AG20443 (cell line): ENCODE measurements at places on chromosomes 1 and 21.

DNA sequence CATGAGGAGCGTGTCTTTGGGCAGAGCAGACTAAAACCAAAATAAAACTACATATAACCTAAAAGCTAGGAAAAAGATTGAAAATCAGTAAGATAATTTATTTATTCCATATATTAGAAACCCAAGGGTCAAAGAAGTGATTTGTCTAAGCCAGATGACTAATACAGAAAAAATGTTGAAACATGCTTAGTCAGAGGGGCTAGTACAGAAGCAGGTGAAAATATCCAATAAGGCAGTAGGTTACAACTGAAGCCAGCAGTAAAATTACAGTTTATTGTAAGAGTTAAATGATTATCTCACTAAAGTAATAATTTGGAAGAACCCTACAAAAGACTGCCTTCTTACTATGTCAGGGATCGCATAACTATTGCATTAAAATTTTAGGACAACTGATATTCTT is 1190.9 kb upstream of the PRMT6 start:
- no peak for DNase-seq

DNA sequence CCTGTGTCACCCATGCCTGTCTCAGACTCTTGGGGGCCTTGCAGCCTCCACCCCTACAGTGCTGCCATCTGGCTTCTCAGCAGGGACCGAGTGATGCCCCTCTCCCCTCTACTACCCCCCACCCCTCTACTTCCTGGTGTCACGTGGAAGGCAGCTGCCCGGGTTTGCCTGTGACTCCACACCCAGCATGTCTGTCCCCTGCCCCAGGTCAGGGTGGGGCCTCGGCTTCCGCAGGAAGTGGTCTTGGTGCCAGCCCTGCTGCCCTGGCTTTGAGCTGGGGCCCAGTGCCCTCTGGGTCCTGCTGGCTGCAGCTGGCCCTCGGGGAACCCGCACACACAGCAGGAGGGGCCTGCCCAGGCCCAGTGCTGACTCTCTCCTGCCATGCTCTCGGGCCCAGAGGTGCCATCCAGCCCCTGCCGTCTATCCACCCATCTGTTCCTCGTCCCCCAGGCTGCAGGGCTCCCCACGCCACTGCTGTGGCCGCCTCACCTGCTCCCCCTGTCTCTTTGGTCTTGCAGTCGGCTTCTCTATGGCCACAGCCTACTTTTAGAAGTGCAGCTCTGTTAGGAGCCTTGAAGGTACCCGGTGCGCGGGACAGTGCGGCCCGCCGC is 24.0 kb downstream of the PLCH2 start:
- DNase-seq = no peak

- DNase-seq = no peak
Observed at GRCh38 chr1:208213786-208214185, 30.4 kb downstream of the PLXNA2 start.

DNA sequence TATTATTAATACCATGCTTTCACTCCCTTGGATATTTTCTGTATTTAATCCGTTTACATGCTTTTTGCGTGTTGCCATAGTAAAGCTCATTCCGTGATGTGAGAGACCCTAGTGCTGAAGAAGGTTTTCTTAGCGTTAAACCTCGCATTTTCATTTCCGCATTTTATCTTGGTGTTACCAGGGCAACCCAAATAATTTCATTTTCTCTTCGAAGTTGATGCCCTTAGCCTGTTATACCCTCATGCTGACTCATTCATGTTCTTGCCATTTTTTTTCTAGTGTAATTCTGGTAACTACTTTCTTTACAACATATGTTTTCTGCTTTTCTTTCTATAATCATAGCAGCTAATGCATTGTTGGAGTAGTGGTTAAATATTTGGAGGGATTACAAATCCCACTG is 37.2 kb downstream of the LRRC8C start:
- no peak for DNase-seq

DNA sequence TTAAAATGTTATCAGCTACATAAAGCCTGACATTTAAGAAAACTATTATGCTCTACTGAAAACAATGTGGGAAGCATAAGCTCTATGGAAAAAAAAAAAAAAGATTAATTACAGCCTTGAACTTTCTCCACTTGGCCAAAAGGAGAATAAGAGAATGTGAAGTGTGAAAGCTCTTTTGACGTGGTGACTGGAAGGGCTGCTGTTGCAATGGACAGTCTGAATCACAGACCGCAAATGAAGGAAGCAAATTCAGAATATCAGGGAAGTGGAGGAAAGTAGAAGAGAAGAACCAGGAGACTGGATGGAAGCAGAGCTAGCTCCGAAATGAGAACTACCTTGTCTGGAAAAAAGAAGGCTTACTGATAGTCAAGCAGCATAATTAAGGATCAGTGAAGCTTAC is 106.8 kb downstream of the AK5 start:
- DNase-seq = no peak

- no peak for DNase-seq
Observed at GRCh38 chr1:92834617-92835016, 2.8 kb downstream of the RPL5 start.

DNA sequence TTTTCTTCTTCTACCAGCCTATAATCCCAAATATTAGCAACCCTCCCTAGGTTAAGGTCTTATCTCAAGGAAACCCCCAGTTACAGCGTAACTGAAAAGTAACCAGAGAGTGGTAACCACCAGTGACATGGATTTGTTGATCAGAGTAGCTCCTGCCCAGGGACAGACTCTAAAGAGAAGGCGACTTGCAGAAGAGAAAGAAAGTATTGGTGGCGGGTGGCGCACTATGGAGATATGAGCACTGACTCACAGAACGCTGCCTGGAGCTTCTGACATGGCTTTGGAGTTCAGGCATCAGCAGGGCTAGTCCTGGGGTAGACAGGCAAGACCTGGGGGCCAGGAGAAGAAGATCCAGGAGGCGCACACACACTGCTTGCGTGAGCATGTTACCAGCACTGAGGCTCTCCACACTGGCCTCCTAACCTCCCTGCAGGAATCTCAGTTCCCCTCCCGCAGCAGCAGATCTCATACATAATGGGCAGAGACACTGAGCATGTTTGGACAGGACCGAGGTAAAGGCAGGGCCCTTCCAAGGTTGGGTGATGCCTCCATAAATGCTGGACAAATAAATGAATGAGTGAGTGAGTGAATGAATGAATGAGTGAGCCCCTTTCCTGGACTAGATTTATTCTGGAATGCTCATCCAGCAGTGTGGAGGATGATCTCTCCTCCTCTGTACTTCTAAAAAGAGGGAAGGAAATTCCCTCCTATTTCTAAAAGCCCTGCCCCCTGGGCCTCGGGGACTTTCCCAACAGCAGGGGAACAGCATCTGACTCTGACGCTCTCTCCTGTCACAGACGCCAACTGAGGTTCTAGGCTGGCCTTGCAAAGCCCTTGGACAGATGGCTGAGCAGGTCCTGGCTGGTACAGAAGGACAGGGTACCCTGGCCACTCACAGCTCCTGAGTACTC is 175.5 kb downstream of the CLIC6 start:
- DNase-seq = peak; percentile 45
